Kasumi-1 (cell line): ENCODE measurements at places on chromosomes 5 and 9.

GRCh38 chr5:58317009-58317408 lies 142.9 kb downstream of the PLK2 start:
- no peak for DNase-seq

DNA sequence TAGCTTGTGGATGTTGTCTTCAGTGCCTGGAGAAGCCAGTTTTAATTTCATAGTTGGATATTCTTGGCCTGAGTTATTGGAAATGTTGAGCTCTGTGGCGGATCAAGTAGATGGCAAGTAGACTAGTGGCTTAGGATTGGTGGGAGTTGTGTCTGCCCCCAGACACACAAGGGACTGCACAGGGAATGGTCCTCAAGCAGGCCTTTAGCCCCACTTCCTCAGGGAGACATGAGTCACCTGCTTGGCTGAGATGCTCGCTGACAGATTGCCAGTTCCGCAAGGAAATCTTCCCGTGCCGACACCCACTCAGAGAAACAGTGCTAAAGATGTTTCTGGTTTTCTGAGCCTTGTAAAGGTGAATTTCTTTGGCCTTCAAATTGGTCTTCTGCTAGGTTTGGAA lies 18.8 kb upstream of the CATSPER3 start:
- DNase-seq: no peak

- no peak for DNase-seq
Measured at GRCh38 chr5:82534986-82535385, 256.8 kb upstream of the RPS23 start.

DNA sequence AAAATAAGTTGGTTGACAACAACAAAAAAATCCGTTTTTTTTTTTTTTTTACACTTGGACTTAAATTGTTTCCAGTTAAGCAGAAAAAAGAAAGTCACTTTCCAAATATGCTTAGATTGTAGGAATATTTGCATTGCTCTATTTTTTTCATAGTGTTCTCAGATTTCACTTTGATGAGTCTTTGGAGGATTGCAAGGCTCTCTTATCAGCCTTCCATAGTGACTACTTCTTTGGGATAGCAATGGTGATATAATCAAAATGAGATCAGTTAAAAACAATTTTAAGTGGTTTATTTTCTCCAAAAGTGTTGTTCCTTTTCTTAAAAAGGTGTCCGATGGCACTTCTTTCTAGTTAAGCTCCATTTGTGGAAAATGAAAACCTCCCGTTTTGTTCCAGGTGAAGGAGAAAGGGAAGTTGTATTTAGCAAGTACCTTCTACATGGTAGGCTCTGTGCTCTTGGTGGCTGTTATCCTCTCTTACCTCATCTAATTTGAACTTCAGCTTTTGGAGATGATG lies 3.9 kb downstream of the RASGRF2 start:
- DNase-seq: no peak

- DNase-seq: no peak
Measured at GRCh38 chr5:138720840-138721239, 32.4 kb upstream of the CTNNA1 start.

GRCh38 chr5:83151821-83152220 lies 74.5 kb downstream of the XRCC4 start:
- DNase-seq: no peak

- no peak for DNase-seq
Measured at GRCh38 chr9:70789086-70789485, 332.3 kb downstream of the TRPM3 start.

GRCh38 chr9:97299809-97300414 lies 7.5 kb upstream of the CCDC180 start:
- DNase-seq: no peak

GRCh38 chr9:133803028-133803585 lies 65.0 kb upstream of the SARDH start:
- no peak for DNase-seq

- no peak for DNase-seq
Measured at GRCh38 chr5:178675922-178676321, 49.1 kb upstream of the CLK4 start.

- peak; percentile 11 for DNase-seq
Measured at GRCh38 chr9:136051837-136052471, 43.1 kb downstream of the NACC2 start.

DNA sequence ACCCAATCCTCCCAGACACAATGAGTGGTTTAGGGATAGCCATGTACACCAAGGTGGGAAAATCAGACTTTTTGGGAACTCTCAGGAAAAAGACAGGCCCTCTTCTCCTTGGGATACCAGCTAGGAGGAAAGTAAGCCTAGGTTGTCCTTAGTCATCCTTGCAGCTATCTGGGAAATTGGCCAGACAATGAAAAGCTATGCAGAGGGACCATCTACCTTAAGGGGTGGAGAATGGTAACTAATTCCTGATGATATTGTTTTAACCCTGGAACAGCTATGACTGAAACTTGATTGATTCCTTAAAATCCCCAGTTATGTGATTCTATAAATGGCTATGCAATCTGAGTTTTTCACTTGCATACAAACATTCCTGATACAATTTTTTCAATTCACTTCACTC lies 88.9 kb upstream of the BNC2 start:
- no peak for DNase-seq

- no peak for DNase-seq
Measured at GRCh38 chr5:176890455-176891330, 8.5 kb downstream of the HK3 start.

DNA sequence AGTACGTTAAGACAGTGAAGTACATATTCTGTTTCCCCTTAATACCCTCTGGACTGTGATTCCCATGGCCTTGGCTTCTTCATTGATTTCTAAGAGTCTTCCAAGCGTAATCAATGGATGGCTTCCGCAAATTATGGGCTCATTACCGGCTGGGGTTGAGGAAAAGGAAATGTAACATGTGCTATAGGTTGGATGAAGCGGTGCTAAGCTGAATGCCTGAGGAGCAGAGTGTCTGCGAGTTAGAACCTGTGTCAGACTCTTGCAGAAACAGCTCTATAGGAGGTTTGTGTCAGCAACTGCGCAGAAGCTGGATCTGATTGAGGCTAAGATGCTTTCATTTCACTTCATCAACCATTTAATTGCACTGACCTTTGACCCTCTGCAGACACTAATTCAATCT lies 114.3 kb upstream of the CDH18 start:
- DNase-seq: no peak

DNA sequence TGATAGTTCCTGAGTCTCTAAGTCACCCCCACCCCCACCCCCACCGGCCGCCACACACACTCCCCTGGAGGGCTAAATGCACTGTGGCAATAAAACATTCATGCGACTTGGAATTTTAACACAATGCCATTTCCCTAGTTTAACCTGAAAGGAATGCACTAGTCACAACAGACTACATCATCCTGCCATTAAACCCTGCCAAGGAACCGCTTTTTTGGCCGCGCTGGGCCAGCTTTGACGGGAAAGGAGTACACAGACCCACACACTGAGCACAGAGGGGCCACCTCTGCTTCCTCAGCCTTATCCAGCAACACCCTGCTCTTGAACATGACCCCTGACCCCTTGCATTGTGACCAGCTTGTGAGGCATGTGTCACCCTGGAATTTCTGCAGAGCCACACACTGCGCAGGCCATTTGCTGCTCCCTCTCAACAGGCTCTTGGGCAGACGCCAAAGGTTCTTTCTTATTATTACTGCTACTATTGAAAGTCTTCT lies 165.3 kb downstream of the BNC2 start:
- no peak for DNase-seq

- no peak for DNase-seq
Measured at GRCh38 chr5:6829150-6829784, 116.0 kb downstream of the TENT4A start.

GRCh38 chr9:3865141-3865772 lies 339.5 kb upstream of the RFX3 start:
- no peak for DNase-seq

- no peak for DNase-seq
Measured at GRCh38 chr9:79127661-79128060, 444.1 kb upstream of the TLE4 start.

- DNase-seq: no peak
Measured at GRCh38 chr9:129109952-129110739, 447 bp downstream of the CRAT start.
